Glomerular endothelial cell (primary cell): ENCODE measurements at places on chromosomes 6 and 20. TPM values are rescaled to one million over a fixed set of nuclear protein-coding genes. Genes with fewer than 3 reads are reported as not detected.

DNA sequence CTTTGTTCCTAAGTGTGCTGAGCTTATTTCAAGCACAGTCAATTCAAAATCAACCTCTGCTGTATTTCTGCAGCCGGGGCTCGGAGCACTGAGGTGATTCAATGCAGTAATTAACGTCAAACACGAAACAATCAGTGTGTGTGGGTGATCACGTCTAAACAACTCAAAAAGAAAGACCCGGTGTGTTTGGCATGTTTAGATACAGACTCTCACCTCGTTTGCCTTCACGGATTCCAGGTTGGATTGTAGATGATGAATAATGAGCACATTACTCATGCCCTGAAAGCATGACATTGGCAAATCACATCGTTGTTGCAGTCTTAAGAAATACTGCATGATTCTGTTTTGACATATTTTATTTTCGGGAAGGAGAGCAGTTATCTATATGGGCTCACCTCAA lies 231.0 kb downstream of the QKI start:
- no peak for DNase-seq

DNA sequence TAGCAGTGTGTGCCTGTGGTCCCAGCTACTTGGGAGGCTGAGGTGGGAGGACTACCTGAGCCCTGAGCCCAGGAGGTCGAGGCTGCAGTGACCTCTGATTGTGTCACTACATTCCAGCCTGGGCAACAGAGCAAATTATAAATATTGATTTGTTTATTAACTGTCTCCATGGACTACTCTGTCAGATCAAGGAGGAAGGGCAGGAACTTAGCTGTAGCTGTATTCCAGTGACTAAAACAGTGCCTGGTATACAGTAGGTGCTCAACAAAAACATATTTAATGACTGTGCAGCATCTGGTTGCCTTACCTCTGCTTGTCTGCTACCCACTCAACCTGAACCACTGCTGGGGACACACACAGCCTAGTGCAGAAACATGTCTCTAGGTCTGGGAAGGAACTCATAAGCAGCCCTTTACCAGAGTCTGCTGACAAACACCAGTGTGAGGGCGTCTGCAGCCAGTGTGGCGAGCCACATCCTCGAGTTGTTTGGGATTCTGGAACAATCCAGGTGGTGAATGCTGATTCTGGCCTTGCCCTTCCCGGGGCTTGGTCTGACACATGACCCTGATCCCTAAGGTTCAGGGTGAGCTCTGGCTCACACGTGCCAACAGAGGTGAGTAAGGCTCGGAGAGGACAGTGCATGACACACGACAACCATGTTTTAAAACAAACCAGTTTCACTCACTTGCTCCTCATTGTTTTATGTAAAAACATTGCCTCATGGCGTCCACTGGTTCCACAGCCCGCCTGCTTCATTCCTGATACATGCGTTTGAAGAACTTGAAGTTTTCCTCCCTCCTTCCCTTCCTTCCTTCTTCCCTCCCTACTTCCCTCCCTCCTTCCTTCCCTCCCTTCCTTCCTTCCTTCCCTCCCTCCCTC lies 117.9 kb upstream of the ZNF217 start:
- no peak for DNase-seq

The PRR18 gene
- not detected in 2 replicates for total RNA-seq

The HCK gene
- not detected in 2 replicates for total RNA-seq

The ULBP1 gene
- 3.3 and 4.1 TPM in 2 replicates for total RNA-seq

GRCh38 chr6:116015561-116015960 lies 45.1 kb downstream of the FRK start:
- DNase-seq: no peak

DNA sequence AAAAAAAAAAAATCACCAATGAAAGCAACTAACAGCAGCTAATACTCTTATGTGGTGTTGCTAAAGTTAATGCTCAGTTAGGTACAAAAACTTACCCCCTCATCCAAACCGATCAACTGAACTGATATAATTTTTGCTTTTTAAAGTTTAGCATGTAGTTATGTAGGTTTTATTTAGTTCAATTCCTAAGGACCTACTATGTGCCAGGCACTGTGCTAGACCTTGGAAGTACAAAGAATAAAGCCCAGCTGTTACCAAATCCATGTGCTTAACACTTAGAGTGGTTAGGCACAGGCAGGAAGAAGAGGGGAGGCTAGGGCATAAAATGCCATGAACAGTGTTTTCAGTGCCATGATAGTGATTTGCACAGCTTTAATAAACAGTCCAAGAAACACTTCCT lies 85.1 kb downstream of the PDSS2 start:
- DNase-seq: no peak

GRCh38 chr6:134994431-134994830 lies 44.5 kb upstream of the ALDH8A1 start:
- no peak for DNase-seq

GRCh38 chr6:40587240-40588069 lies at the start of gene LRFN2:
LRFN2 (minus strand) TSS chr6:40587364.
- no peak for DNase-seq

- DNase-seq: no peak
Observed at GRCh38 chr20:10467681-10468339, 32.7 kb downstream of the SLX4IP start.

DNA sequence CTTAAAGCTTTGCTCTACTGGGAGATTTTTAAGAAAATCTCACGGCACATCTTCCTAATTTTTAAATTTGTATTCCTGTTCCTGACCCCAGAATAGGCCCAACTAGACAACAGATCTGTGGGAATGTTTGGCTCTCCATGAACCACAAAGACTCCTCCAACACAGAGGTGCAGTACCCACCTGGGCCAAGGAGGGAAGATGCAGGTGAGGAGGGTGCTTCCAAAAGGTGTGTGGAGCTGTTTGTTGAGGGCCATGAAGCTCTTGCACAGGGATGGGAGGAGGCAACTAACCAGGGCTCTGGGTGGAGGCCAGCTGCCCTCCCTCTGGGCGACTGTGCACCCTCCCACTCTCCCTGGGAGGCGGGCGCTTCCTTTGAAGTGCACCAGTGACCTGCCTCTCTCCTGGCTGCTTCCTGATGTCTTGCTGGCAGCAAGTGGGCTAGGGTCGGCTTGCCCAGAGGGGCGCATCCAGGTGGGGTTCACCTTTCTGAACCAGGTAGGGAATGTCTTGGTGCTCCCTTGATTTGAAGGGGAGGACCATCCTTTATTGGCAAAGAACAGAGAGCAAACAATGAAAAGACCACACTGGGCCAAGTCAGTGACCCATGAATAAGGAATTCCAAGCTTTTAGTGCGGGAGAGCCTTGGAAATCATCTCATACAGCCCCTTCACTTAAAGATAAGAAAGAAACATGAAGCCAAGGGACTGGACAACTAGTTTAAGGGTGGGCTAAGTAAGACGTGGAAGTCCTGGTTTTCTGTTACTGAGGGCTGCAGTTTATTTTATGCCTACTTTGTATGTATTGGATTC lies 76.0 kb downstream of the ANKRD6 start:
- no peak for DNase-seq

- no peak for DNase-seq
Observed at GRCh38 chr6:74069089-74069581, 373.1 kb downstream of the CD109 start.

The PHACTR1 gene
- total RNA-seq: 17.0 and 22.8 TPM in 2 replicates

DNA sequence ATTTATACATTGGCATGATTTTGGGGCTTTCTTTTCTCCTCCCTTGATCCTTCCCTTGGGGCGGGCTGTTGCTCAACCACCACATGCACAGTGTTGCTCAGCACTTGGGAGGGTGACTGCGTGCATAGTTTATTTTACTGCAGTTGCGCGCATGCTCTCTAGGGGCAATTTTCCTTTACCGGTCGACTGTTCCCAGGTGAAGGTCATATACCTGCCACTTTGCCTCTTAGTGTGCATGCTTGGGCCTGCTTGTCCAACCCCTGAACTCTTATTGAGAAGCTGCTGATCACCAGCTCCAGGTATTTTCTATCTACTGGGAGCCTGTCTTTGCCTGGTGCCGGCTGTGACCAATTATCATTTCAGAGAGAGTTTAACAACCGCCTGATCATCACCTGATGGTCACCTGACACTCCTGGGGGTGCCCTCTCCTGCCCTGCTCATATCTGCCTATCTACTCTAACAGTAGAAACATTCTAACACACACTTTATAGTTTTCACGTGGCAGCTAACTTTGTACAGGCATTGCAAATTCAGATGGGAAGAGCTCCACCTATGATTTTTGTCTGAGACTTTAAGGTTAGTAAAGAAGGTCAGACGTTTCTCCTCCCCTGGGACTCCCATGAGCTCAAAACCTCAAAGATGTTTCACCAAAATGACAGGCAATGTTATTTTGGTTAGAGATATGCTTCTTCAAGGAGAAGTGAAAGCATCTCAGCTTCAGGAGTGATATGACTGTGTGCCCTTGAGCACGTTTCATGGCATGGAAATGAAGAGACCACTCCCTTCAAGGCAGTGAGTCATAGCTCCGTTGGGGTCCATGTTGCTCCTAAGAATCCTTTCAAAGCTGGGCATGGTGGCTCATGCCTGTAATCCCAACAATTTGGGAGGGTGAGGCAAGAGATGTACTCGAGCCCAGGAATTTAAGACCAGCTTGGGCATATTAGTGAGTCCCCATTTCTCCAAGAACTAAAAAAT lies 227.5 kb upstream of the MYLIP start:
- no peak for DNase-seq

DNA sequence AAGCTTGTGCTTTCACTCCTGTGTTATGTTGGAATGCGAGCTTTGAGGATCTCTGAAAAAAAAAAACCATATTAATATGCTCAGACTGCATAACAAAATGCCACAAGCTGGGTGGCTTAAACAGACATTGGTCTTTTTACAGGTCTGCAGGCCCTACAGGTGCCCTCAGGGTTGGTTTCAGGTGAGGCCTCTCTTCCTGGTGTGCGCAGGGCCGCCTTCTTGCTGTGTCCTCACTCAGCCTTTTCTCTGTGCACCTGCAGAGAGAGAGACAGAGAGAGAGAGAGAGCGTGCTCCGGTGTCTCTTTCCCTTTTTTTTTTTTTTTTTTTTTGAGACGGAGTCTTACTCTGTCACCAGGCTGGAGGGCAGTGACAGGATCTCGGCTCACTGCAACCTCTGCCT lies 114.1 kb upstream of the SNX9 start:
- no peak for DNase-seq

The RAET1G gene
- 0.58 TPM in 1 of 2 replicates, not detected in the other for total RNA-seq

The KHDC1 gene
- 2.2 and 2.9 TPM in 2 replicates for total RNA-seq

DNA sequence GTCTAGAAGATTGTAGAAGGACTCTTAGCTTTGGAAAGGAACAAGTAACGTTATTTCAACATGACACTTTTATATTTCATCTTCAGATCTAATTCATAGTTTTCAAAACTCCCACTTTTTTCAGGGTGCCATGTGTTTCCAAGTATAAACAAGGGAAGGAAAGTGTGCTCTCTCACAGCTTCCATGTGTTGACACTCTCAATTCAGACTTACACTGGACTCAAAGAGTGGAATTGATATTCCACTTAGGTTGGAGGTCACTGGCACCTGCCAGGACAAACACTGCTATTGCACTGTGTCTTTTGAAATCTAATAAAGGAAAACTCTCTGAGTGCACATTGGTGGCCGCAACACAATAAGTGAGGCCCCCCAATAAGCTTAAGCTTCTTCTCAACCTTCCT lies 22.5 kb upstream of the SAMD3 start:
- DNase-seq: no peak

DNA sequence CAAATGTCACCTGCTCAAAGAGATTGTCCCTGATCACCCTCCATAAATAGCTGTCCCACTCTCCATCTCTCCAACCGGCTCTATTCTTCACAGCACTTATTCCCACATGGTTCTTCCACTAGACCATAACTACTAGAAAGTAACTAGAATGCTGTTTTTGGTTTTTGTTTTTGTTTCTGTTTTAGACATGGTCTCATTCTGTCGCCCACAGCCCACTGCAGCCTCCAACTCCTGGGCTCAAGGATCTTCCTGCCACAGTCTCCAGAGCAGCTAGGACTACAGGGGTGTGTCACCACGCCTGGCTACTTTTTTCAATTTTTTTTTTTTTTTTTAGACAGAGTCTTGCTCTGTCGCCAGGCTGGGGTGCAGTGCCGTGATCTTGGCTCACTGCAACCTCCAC lies 12.2 kb downstream of the MMP24 start:
- no peak for DNase-seq

The GSTA2 gene
- total RNA-seq: not detected in 2 replicates

- DNase-seq: no peak
Observed at GRCh38 chr6:4727217-4727616, 49.0 kb upstream of the CDYL start.

- no peak for DNase-seq
Observed at GRCh38 chr6:39520411-39520810, 197.9 kb upstream of the KCNK16 start.

DNA sequence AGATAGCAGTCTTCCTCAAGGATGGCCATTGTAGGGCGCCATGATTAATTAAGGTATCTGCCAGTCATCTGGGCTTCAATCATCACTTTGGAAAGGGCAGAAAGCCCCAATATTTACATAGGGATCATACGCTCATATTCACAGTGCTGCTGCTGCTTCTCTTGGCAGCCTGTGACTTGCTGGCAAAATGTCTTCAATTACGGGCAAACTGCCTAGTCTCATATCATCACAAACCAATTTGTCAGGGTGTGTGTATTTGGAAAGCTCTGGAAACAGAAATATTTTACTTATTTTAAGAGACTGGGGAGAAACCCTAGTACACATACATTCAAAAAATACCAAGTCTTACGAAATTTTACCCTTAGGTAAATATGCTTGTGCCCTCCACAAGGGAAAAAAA lies 77.6 kb downstream of the SAMD5 start:
- DNase-seq: no peak

- DNase-seq: no peak
Observed at GRCh38 chr6:151494235-151494935, 568 bp downstream of the CCDC170 start.

The GLP1R gene
- not detected in 2 replicates for total RNA-seq

DNA sequence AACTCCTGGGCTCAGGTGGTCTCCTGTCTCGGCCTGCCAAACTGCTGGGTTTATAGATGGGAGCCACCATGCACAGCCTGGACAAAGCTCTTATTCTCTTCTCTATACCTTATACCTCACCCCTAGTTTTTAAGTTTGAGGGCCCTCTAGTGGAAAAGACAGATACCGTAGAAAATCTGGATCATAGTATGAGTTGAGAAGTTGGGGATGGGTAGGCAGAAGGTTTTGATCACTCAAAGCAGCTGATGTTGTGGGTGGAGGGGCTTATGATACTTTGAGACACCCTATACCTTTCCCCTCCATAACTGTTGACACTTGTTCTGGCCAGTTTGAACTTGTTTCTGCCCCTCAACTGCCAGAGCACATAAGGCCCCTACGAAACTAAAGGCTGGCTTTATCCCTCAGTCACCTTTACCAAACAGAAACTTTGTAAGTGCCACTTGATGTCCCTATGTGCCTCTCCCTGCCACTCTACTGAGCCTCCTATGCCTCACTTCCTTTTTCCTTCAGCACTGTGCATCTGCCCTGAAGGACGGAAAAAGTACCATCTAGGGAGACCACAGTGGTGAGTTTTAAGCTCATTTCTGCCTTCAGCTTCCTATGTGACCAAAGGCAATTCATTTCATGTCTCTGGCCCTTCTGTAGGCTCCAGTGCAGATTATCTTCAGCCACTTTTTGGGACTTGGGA lies 28.6 kb downstream of the RALY start:
- DNase-seq: no peak

The BTNL2 gene
- not detected in 2 replicates for total RNA-seq

- DNase-seq: no peak
Observed at GRCh38 chr6:71336901-71337300, 48.3 kb downstream of the OGFRL1 start.
